H54 (cell line): ENCODE measurements at places on chromosomes 6 and 20.

GRCh38 chr6:77573843-77574242 lies 79.0 kb upstream of the MEI4 start:
- DNase-seq = no peak

- no peak for DNase-seq
These were observed 431.8 kb downstream of the CD83 start for GRCh38 chr6:14549304-14549770.

DNA sequence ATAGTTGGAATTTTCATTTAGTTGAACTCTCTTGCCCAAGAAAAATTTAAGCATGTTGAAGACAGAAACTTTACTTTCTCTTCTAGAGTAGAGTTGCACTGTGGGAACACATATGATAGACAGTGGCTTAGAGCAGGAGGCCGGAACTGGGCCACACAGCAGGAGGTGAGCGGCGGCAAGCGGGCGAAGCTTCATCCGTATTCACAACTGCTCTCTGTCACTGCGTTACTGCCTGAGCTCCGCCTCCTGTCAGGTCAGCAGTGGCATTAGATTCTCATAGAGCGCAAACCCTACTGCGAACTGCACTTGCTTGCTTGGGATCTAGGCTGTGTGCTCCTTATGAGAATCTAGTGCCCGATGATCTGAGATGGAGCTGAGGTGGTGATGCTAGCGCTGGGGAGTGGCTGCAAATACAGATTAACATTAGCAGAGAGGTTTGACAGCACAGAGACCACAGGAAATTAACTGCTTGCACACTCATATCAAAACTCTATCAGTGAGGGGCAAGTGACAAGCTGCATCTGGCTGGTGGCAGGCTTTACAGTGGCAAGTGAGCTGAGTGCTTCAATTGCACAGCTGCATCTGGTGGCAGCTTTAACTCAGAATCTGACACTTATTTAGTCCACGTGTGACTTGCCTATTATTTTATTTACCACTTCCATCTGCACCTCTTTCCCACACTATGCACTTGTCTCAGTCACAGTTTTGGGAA lies 174.9 kb upstream of the C6orf118 start:
- DNase-seq = no peak

GRCh38 chr20:33399924-33400323 lies 1.4 kb downstream of the CDK5RAP1 start:
- DNase-seq = no peak

DNA sequence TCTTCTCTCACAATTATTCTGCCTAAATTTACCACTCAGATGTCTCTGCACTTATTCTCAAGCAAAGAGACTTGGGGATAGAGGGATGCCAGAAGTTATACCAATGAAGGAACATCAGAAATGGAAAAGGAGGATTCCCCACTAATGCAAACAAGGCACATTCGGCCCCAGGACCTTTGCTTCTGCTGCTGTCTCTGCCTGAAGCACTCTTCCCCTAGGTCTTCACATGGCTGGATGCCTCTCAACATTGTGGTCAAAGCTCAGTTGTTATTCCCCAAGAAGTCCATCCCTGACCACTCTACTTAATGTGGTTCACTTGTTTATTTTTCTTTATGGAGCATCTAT lies 508.7 kb downstream of the DOK5 start:
- no peak for DNase-seq

DNA sequence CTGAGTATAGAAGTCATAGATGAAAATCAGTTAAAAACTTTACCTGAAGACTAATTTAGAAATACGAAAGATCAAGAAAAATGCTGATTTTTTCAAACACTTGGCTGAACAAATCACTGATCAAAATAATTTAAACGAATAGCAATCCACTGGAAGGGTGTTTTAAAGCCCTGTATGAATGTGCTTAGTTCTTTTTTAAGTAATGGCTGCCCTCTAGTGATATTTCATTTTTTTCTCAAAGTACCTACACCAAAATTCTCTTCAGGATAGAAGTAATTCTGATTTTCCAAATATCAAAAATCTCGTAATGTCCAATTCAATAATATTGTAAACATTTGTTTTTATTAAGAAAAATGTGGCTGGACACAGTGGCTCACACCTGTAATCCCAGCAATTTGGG lies 32.5 kb downstream of the AKAP7 start:
- DNase-seq = no peak

- no peak for DNase-seq
These were observed 4.9 kb upstream of the AAR2 start for GRCh38 chr20:36231331-36231730.

DNA sequence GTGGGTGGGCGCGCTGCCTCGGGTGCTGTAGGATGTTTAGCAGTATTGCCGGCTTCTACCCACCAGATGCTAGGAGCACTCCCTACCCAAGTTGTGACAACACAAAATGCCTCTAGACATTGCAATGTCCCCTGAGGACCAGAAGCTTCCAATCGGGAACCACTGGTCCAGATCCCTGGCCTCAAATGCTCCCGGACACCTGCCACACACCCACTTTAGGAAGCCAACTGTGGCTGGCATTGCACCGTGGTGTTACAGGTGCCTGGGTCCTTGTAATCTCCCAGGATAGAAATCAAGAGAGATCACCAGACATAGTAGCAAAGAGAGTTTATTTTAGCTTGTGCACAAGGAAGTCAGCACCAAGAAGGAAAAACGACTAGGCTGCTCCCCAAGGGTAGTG lies 14.9 kb upstream of the RNASET2 start:
- no peak for DNase-seq
